ENCODE measurements at places on chromosomes 16 and 17.

- no peak for DNase-seq
Observed at GRCh38 chr16:65619606-65620005, 497.7 kb upstream of the CDH11 start.

DNA sequence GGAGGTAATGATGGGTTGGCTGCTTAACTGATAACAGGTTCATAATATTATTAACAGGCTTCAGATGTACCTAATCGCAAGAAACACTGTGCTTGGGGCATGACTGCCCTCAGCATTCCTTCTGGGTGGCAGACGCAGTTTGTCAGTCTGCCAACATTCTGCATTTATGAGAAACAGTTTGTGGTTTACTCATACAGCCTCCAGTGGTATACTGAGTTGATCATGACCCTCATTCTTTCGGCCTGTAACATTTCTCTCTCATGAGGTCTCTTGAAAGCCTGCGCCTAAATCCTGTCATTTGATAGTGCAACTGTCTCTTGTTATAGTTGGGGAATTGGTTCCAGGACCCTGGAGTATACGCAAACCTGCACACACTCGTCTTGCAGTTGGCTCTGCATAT is 4.9 kb upstream of the RUSF1 start:
- DNase-seq: no peak

- DNase-seq: no peak
Observed at GRCh38 chr17:11900041-11900476, 97.2 kb downstream of the ZNF18 start.

DNA sequence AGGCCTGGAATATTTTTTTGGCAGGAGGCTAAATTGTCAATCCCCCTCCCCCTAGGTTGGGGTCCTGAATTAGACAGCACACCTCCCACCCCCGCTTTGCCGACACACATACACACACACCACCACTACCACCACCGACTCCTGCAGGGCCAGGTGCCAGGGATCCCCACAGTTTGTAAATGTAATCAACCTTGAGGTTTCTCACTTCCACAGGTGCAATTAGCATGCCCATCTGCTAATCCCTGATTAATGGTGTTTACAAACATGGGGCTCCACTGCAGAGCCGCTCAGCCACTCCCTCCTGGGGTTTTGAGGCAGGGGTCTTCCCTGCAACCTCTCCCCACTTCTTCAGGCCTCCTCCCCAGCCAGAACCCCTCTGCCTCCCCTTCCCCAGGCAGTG is 11.8 kb downstream of the MRM1 start:
- no peak for DNase-seq

GRCh38 chr17:76132574-76133338 is 8.3 kb downstream of the FOXJ1 start:
- no peak for DNase-seq

DNA sequence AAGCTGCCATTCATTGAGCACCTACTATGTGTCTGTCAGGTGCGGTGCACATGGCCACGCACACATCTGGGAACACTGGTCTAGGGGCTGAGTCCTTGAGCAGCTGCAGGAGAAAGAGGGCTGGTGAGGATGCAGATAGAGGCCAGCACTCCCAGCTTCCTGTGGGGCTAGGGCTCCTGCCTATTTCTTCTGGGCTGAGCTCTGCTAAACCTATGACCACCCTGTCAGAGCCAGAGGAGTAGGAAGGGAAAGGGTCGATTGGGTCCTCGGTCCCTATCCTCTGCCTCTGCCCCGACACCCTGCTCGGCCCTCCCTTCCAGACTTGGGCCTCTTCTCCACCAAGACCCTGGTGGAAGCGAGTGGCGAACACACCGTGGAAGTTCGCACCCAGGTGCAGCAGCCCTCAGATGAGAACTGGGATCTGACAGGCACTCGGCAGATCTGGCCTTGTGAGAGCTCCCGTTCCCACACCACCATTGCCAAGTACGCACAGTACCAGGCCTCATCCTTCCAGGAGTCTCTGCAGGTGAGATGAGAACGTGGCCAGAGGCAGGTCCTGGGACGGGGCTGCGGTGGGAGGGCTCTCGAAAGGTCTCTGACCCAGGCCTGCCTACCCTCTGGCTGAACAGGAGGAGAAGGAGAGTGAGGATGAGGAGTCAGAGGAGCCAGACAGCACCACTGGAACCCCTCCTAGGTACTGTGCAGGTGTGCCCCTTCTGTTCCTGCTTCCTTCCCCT is 4.0 kb upstream of the TMEM88 start:
- DNase-seq: no peak

DNA sequence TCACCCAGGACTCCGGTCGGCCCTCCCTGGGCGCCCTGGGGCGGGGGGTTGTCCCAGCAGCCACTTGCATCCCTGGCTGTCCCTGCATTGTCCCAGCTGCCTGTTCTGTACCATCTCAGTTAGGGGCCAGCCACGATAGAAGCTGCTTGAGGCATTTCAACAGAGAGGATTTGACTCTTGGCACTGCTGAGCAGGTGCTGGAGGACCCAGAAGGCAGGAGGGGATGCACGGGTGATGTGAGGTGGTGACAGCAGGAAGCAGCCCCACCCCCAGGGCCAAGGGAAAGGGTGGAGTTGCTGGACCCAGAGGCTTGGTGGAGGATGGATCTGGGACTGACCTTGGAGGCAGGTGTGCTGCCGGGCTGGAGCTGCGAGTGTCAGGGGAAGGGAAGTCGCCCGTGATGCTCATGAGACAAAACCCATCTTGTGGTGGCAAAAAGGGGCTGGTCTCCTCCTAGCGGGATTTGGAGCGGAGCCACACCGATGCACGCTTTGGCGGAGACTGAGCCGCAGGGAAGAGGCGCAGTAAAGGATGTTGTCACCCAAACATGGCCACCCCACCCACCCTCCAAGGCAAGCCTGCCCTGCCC is 188.0 kb upstream of the GSE1 start:
- no peak for DNase-seq

DNA sequence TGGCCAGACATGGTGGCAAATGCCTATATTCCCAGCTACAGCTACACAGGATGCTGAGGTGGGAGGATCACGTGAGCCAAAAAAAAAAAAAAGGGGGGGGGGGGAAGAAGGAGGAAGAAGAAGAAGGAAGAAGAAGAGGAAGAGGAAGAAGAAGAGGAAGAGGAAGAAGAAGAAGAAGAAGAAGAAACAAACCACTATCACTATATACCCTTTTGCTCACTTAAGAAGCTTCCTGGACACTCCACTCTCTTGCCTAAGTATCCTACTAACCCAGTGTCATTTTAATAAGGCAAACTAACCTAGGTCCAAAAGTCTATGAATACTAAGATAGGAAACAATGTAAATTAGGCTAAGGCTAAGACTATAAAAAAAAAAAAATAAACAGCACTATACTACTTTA is 54.8 kb downstream of the GPATCH8 start:
- DNase-seq: no peak

DNA sequence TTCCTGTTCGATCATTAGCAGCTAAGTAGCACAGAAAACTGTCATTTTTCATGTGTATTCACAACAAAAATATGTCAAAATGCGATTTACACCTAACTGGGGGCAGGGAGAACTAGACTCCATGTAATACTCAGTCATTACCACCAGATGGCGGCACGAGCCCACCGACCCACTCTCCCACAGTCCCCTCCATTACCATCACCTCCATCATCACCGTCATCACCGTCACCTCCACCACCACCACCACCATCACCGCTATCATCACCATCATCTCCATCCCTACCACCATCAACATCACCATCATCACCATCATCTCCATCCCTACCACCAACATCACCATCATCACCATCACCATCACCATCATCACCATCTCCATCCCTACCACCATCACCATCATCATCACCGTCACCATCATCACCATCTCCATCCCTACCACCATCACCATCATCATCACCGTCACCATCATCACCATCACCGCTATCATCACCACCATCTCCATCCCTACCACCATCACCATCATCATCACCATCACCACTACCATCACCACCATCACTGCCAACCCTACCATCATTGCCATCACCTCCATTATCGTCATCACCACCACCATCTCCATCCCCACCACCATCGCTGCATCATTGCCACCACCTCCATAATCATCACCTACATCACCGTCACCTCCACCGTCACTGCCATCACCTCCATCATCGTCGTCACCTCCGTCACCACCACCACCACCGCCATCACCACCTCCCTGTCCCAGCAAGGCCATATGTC is 14.4 kb downstream of the NDUFAF8 start:
- peak; percentile 65 for DNase-seq

GRCh38 chr16:84758627-84759026 is 58.8 kb downstream of the USP10 start:
- DNase-seq: no peak

DNA sequence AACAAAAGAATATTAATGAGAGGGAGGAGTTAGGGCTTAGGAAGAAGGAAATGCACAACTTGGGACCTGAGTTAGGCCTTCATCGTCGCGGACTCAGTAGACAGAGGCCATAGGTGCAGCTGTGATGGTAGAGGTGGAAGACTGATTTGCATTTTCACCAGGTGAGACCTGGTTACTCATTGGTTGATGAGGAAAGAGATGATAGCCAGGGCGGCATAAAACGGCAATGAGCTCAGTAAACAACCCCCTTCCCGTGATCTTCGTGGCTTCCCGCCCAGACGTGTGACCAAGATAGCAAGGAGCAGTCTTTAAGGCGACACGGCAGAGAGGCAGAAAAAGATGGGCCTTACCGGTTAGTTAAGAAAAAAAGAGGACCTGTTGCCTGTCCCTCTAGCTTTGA is at the start of gene TMC5:
Gene TMC5 (plus strand): TSS at position 244 of the 400 bp plus-strand sequence. CDS start 22,156 bp downstream, outside the sequence.
- DNase-seq: no peak

GRCh38 chr17:50027881-50028735 is 27.8 kb upstream of the ITGA3 start:
- no peak for DNase-seq

- DNase-seq: no peak
Observed at GRCh38 chr16:78677181-78677731, 577.8 kb downstream of the WWOX start.

All from activated T-cell treated with anti-CD3 and anti-CD28 coated beads, Interleukin-2, amount 50 U/mL, for 72 hours (primary cell).